ENCODE measurements at places on chromosomes 5 and 9.

GRCh38 chr5:90641528-90641927 is 82.9 kb downstream of the ADGRV1 start:
- DNase-seq = no peak

- no peak for DNase-seq
Observed at GRCh38 chr5:69129413-69129812, 35.6 kb downstream of the SLC30A5 start.

DNA sequence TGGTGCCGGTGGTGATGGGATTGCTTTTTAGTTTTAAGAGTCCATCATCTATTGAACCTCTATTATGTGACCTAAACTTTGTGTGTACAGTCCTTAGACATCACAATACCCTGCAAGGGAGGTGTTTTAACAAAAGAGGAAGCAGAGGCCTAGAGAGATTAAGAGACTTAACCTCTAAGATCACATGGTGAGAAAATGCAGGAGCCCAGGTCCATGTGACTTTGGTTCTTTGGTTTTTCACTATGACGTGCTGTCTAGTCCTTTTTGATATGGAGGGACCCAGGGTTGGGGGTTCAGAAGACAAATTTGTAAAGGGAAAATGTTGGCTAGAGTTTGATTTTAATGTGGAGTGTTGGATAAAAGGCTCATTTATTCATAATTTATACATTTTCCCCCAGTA is 34.1 kb upstream of the TRMT10B start:
- DNase-seq = no peak

DNA sequence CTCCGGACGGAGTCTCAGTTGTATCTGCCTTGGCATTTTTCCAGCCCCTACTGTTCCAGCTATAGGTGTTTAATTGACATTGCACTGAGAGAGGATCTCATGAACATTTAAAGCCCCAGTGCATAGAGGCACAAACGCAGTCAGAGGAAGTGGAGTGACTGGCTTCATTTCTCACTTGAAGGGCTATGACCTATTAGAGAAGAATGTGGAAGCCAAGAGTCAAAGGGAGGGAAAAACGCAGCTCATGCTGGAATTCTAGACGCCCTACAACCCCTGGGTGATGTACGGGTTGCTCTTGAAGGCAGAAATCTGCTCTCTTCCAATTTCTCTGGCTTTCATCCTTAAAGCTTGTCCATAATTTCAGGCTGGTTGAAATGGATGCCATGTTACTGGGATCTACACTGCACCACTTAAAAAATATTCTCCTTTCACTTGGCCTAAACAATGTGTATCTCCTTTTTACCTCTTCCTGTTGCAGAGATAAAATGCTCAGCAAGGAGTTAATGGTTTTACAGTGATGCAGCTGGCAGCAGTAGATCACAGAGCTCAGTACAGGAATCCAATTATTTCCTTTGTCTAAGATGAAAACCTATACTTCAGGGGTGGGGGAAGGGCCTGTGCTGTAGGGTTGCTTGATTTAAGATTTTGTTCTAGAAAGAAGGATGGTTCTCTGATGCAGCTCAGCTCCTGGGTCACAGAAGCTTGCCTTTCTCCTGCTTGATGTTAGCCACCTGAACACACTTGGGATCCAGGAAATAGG is 61.8 kb upstream of the MAMDC2 start:
- no peak for DNase-seq

GRCh38 chr9:34592895-34593601 is 3.5 kb upstream of the CNTFR start:
- DNase-seq = no peak

GRCh38 chr5:168364750-168365550 is 73.5 kb downstream of the WWC1 start:
- DNase-seq = no peak

GRCh38 chr5:11222169-11222568 is 461.1 kb upstream of the DAP start:
- no peak for DNase-seq

DNA sequence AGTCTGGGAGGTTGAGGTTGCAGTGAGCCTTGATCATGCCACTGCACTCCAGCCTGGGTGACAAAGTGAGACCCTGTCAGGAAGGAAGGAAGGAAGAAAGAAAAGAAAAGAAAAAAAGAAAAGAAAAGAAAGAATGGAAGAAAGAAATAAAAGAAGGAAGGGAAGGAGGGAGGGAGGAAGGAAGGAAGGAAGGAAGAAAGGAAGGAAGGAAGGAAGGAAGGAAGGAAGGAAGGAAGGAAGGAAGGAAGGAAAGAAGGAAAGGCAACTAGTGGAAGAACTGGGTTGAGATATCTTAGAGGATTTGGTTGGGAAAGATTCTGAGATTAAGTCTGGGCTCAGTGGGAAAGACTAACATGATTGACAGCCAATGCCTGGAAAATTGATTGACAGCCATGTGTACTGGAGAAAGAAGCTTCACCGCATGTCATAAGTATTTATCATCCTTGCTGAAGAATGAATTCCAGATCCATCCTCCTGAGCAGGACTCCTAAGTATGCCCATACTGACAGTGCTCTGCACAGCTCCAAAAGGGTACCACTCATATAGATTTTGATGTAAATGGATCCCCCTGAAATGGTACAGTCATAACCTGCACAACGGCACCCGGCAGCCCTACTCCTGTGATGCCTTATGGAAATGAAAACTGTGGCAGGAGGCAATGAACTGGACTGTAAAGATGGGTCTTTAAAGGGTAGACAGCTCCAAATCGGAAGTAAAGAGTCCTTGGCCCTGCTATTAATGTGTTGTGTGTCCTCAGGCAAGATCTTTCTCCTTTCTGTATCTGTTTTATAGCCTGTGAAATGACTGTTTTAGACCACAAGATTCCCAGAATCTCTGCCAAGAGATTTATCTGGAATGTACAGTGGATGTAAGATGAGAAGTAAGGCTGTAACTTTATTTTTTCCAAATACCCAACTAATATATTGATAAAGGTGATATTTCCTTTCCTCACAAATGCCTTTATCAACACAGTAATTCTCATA is 16.9 kb upstream of the ADRA1B start:
- no peak for DNase-seq

DNA sequence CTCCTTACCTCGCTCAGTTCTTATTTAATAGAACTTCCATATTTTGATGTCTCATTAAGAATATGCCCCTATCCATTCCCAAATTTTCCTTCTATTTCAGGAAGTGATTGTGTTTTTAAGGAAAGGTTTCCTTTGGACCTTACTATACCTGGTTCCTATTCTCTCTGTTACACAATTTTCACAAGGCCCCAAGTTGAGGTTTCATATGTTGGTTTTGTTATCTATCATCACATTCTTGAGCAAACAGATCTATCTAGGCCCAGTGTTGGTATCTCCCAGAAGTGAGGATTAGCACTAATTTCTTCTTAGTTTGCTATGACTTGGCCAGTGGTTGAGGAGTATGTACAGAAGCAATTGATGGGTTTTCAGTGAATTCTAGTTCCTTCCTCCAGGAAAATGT is 41.5 kb downstream of the ALG2 start:
- DNase-seq = no peak

- no peak for DNase-seq
Observed at GRCh38 chr5:94849821-94850736, 231.6 kb downstream of the SLF1 start.

GRCh38 chr5:9187614-9188013 is 358.3 kb downstream of the SEMA5A start:
- DNase-seq = no peak

- no peak for DNase-seq
Observed at GRCh38 chr5:161421067-161421466, 125.5 kb downstream of the GABRB2 start.

DNA sequence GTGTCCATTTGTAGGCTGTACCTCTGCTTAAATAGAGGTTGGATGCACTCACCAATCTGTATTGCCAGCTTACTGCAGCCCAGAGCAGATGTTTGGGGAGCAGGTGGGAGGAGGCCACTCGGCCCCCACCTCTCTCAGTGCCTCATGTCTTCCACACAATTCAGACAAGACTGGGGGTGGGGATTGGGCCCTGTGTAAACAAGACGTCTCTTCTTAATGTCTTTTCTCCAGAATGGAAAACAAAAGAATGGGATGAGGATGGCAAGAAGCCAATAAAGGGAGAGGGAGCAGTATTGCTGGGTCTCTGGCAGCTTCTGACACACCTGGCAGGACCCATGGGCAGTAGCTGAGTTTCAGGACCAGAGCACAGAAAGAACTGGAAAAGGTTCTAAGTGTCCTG is 64.9 kb downstream of the SIL1 start:
- DNase-seq = no peak

GRCh38 chr5:170525470-170526211 is 21.8 kb downstream of the KCNIP1 start:
- DNase-seq = no peak

DNA sequence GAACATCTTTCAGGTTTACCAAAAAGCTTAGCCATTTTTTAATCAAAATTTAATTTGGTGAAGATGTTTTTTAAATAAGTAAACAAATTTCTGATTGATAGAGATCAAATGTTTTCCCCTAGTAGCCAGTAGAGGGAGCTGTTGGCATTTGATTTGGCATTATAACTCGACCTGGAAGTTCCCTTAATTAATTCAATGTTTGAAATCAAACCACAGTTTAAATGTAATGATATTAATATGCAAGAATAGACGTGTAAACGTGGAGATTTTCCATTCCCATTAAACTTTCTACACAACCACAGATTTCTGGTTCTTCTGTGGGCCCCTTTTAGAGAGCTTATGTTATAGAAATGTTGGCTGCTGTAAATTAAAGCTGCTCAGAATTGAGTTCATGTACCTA is 148.1 kb upstream of the MPDZ start:
- no peak for DNase-seq

DNA sequence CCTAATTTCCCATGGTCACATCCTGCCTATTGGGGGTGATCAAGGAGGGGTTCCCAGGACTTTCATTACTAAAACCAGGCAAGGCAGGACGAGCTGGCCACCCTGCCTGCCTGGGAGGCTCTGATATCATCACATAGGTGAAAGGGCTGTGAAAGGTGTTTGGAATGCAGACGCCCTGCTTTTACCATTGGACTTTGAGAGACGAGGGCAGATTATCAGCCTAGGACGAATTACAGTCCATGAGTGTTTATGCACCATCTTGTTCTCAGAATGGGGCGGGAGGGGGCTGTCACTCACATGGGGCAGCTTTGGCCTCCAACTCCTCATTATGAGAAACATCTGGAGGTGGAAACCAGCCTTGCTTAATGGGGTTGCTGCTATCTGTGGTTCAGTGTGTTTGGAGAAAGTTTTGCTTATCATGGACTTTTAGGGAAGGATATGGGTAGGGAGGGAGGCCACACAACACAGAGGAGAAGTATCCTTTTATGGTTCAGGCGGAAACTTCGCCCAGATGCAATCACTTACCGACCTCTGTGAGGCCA is 69.8 kb upstream of the UBTD2 start:
- no peak for DNase-seq
